Glomerular endothelial cell (primary cell): ENCODE measurements at places on chromosomes 2 and 18. TPM values are rescaled to one million over a fixed set of nuclear protein-coding genes. Genes with fewer than 3 reads are reported as not detected.

Gene REG3G
- not detected in 2 replicates for total RNA-seq

Gene AGXT
- total RNA-seq = not detected in 2 replicates

Gene RTKN
- total RNA-seq = 11.2 and 14.5 TPM in 2 replicates

Gene EVX2
- not detected in 2 replicates for total RNA-seq

Gene SLC14A1
- 0.34 and 0.53 TPM in 2 replicates for total RNA-seq

Gene MAP2
- total RNA-seq = 8.8 and 12.9 TPM in 2 replicates

Gene FAM136A
- total RNA-seq = 31.2 and 35.6 TPM in 2 replicates

Gene PPP3R1
- 28.1 and 39.4 TPM in 2 replicates for total RNA-seq

Gene POTEF
- total RNA-seq = 0.06 TPM in 1 of 2 replicates, not detected in the other

Gene RGPD3
- total RNA-seq = 0.05 and 0.29 TPM in 2 replicates

Gene GRB14
- total RNA-seq = 1.2 and 3.2 TPM in 2 replicates
